Cardiac fibroblast (primary cell): ENCODE measurements at places on chromosomes 11 and 22.

- DNase-seq, result no peak
Measured at GRCh38 chr22:32073823-32074380, 30.8 kb downstream of the SLC5A1 start.

GRCh38 chr11:72573855-72574445, 100.3 kb downstream of the PDE2A start:
- no peak for DNase-seq

- DNase-seq, result no peak
Measured at GRCh38 chr11:45671246-45672171, 6.1 kb upstream of the CHST1 start.

GRCh38 chr11:21988477-21988876, 204.4 kb upstream of the ANO5 start:
- no peak for DNase-seq

DNA sequence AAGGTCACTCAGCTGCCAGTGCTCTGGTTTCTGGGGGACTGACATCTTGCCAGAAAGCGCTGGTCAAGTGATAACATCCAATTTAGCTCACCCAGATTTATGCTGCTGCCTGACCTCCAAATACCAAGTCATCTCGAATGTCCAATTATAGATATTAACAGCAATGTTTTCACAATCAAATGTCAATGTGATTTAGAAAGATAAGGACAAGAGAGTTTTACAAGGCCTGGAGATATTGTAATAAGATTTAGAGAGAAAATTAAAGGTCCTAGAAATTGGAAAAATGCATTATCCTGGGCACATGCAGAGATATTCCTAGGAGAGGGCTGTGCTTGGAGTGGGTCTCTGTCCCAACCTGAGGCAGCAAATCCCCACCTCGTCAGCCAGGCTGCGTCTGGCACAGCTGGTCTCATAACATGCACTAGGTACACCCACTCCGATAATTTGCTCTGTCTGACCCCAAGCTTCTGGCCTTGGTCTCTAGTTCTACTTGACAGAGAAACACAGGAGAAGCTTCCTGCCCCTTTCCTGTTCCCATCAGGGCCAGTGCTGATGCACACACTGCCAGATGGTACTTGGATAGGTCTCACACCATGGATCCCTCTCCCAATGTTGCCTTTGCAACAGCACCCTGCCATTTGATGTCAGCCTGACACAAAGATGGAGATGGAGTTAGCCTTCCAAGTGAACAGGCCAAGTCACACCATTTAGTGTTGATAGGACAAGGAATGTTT, 28.6 kb downstream of the USH1C start:
- no peak for DNase-seq

- no peak for DNase-seq
Measured at GRCh38 chr11:69241075-69241740, 52.7 kb upstream of the MYEOV start.

DNA sequence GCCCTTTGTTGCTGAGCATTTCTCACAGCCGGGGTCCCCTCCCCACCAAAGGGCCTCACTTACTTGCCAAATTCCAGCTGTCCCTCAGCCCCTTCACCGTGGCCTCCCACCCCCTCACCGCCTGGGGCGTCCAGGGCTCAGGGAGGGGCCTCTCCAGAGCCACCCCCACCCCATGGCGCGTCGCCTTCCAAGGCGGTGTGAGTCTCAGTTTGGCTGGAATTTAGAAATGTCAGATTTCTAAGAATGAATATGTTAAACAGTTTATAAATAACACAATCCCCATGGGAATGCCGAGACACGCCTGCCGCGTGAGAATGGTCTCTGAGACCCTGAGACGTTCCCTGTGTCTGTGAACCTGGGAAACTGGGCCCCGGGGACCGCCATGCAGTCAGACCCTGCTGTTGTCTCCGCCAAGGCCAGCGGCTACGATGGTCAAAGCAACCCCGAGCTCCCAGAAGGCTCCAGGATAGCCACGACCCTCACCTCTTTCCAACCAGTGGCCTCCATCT, 28.9 kb downstream of the CELSR1 start:
- DNase-seq, result no peak

GRCh38 chr22:21457023-21457787, 10.0 kb upstream of the TMEM191C start:
- no peak for DNase-seq

GRCh38 chr22:49503321-49503720, 324.4 kb downstream of the BRD1 start:
- no peak for DNase-seq

GRCh38 chr22:38177926-38178604, 3.6 kb downstream of the PLA2G6 start:
- peak; percentile 85 for DNase-seq
